AG04450 (cell line): ENCODE measurements at places on chromosomes 5 and 9.
A peak's percentile ranks its signal among the peaks of the same experiment; 100 is the strongest.

- DNase-seq = no peak
Measured at GRCh38 chr5:11182441-11183080, 421.5 kb upstream of the DAP start.

DNA sequence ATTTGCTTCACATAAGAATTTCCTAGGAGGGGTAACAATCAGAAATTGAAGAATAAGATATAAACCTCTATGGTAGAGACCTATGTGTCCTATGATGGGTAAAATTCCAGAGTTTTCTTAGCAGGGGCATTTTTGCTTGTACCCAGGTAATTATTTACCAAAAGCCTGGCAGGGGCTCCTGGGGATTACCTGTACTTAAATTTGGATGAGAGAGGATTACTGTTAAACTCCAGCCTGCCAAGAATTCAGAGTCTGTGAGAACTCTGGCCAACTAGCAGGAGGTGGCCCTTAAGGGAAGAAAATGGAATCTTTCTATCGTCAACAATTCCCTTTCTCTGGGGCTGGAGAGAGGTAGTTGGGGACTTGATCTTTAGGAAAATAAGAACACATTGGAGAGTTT, 460.4 kb downstream of the PDE4D start:
- no peak for DNase-seq

DNA sequence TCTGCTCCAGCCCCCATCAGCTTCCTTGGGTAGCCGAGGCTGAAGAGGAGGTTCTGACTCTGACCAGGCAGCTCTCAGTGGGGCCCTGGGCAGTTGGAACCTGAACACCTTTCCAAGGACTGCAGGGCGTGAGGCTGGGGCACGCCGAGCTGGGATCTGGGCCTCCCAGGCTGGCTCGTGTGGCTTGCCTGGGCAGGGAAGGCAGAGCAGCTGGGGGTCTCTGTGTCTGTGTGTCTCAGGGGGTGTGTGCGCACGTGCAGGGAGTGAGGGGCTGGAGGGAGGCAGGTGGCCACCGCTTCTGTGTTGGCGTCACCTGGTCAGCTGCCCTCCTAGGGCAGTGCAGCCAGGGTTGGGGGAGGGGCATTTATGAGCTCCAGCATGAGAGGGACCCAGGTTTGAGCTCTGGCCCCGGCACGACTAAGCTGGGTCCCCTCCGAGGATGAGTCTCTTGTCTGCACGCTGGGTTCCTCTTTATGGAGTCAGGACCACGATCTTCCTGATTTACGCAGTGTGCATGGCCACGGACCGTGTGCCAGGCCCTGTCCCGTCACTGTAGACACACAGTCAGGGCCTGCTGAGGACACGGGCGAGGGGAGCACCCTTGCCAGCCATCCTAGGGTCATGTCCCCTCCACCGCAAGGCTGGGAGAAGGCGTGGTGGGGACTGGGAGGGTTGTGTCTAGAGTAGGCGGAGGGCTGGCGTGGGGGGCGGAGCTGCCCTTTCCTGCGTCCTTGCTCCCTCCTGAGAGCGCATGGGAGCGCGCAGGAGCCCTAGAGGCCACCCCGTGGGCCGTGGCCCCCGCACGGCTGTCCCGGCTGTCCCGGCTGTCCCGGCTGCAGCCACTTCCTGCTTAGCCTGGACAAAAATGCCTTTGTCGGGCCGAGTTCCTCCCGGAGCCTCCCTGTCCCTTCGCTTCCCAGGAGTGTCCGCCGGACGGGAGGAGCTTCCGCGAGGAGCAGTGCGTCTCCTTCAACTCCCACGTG, 4.6 kb downstream of the ADAMTSL2 start:
- DNase-seq = no peak

- no peak for DNase-seq
Measured at GRCh38 chr5:5422819-5423515, 490 bp downstream of the ICE1 start.

DNA sequence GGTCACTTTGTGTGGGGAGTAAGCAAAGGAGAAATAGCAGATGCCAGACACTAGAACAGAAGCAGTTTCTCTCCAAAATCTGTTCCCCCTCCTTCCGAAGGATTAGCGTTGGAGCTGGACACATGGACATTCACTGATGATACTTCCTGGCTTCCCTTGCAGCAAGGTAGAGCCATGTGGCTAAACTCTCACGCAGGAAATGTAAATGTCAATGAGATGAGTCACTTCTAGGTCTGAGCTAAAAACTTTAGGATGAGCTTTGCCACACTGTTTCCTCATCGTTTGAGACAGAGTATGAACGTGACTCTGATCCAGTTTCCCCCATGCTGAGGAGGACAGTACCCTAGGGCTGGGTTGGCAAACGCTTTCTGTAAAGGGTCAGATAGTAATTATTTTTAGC, 5.1 kb downstream of the BHMT2 start:
- peak; percentile 10 for DNase-seq

- DNase-seq = no peak
Measured at GRCh38 chr5:15241216-15241821, 258.7 kb upstream of the FBXL7 start.

DNA sequence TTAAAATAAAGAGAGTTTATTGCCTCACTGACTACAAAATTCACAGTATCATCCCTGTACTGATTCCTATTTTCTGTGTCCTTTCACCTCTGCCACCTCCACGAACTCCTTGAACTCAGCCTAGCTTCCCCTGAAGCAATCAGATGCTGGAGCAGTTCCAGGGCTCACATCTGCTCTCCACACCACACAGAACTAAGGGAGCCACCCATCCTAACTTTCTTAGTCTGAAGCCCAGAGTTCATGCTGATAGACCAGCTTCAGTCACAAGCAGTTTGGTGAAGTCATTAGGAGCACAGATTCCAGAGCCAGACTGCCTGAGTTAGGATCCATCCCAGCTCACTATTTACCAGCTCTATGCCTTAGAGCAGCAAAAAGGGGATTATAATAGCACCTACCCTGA, 15.6 kb upstream of the EPB41L4A start:
- no peak for DNase-seq

DNA sequence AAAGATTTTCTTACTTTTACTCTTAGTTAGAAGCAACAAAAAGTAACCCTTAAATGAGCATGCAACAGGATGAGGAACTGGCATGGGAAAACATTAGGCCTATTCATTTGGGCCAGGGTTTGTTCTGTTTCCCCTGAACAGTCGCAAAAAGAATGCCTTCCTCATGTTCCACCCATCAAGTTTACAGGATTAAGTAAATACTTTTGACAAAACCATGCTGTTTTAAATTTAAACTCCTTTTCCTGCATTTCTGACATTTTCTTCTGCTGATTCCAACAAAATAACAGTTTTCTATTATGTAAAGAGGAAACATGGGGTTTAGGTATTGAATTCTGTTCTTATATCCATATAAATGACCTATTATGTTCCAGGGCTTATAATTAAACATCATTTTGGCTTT, 236.6 kb upstream of the ACTBL2 start:
- no peak for DNase-seq

DNA sequence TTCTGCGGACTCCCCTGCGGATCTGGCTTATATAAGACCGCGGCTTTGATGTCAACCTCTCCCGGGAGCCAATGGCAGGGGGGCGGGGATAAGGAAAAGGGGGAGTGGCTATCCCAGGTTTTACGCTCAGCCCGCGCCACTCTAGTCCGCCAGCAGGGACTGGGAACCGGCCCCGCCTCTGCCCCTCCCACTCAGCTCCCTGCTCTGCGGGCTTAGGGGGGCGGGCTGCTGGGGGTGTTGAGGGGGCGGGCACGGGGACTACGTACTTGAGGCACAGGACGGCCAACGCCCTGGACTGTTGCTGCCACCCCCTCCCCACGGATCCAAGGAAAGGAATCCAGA, at the start of gene HAND1:
TSS of gene HAND1 (minus strand) at position 4 of the 342 bp plus-strand sequence. CDS start 219 bp downstream, outside the sequence.
- DNase-seq = no peak

DNA sequence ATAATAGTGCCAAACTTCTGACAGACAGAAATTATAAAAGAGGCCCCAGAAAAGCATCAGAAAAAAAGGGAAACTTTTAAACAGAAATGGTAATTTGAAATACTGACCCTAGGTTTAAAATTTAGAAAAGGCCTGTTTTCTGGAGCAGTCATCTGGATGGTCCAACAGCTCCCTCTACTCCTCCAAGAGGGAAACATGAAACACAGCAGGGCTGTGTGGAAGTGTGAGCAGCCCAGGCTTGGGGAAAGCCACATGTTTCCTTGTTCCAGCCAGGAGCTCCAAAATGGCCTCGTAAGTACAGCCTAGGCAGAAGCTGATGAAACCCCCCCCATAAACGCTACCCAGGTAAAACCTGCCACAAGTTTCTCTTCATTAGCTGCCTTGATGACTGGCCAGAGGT, 499.3 kb upstream of the ADAMTS16 start:
- DNase-seq = no peak

GRCh38 chr9:36717276-36717675, 144.6 kb downstream of the MELK start:
- DNase-seq = no peak

DNA sequence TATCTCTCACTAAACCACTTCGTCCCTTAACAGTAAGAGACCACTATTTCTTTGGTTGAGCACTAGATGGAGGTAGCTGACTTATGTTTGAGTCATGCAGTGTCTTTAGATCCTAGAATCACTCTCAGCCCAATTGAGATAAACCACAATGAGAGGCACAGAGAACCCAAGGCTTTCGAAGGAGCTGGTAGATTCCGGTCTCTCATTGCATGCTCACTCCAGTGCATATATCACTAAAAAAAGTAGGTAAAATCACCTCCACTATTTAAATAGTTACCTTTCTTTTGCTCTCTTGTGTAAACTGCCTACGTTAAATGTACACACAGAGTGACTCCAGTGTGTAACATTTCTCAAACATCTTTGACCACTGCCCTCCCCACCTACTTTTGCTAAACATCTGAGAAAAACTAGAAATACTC, 27.6 kb downstream of the ACTL7A start:
- DNase-seq = no peak

DNA sequence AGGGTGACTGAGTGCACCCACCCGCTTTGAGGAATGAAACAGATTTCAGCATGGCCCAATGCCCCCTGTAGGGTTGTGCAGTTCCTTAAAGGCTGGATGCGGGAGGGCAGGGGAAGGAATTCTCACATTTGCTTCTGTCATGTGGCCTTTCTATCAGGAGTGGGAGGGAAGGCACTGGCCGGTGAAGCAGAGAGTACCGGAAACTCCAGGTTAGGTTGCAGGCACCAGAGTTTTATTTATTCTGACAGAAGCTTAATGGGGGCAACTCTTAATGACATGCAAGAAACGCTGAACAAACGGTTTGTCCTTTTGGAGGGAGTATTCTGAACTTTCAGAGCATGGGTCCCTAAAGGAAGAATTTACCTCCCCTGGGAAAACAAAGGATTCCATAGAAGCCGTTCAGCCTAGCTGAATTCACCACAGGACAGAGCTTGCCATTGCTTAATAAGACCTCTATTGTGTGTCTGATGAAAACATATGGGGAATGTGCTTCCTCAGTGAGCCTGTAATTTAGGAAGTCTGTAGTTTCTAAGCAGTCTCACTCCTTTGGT, 44.1 kb upstream of the EQTN start:
- DNase-seq = no peak

GRCh38 chr5:175627739-175628138, 30.1 kb upstream of the HRH2 start:
- DNase-seq = no peak

DNA sequence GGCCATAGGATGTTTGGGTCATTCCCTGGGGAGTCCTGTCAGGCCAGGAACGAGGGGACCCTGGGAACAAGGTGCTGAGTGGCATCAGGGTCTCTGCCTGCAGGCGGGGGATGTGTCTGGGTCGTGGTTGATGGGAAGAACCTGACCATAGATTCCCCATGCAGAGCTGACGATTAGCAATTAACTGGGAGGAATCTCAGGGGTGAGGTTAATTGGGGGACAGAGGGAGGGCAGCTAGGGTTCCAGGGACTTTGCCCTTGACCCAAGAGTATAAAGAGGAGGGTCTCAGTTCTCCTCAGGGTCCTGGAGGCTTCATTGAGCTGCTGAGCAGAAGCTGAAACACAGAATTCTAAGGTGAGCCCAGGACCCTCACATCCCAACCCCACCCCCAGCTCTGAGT, at the start of gene SLC34A1:
TSS of gene SLC34A1 (plus strand) at position 301 of the 400 bp plus-strand sequence. CDS start 1,308 bp downstream, outside the sequence.
- DNase-seq = no peak

- DNase-seq = peak; percentile 54
Measured at GRCh38 chr5:16736158-16736995, 119.6 kb upstream of the RETREG1 start.

GRCh38 chr9:126147186-126147935, 179.3 kb upstream of the MVB12B start:
- DNase-seq = no peak

GRCh38 chr5:20023686-20024180, 35.7 kb upstream of the CDH18 start:
- DNase-seq = no peak

DNA sequence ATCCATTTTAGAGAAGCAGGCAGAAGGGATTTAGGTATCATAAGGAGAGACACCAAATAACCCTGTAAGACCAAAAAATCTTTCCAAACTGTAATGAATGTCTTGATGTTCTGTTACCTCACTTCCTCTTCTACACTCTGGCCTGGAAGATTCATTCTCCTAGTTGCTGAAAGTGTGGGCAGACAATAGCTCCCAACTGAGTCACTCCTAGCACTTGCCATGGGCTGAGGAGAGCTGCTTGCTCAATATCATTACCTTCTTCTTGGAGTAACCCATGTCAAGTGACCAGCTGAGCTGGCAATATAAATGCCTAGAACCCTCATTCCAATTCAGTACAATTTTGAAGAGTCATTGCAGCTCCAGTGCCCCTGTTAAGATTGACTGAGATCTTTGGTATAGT, 1985.5 kb upstream of the CDH6 start:
- DNase-seq = no peak
